DND-41 (cell line): ENCODE measurements at places on chromosomes 16 and 17.

- peaks cover 40% of the 10 kb centered on the region for H3K36me3 ChIP-seq
- H3K27me3 ChIP-seq, result no peaks in the 10 kb centered on the region
- DNase-seq, result no peak
- no peak overlapping the region for H3K4me3 ChIP-seq
- no peak overlapping the region for H3K27ac ChIP-seq
Observed at GRCh38 chr17:82394278-82394677, 22.7 kb downstream of the UTS2R start.

DNA sequence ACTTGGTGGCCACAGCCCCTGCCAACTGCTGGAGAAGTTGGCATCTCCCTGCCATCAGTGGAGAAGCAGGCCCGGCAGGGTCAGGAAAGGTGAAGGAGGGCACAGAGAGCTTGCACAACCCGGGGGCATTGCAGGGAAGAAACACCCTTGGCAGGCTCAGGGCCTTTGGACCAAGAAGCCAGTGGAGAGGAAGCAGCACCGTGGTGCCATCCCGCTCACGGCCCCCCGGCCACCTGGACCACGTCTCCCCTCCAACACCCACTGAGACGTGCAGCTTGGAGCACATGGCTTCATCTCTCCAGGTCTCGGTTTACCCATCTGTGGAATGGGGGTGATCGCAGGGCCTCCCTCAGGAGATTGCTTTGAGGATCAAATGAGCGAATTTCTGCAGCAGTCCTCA, 158.1 kb downstream of the RBFOX3 start:
- H3K4me3 ChIP-seq, result no peak overlapping the region
- H3K27ac ChIP-seq, result no peak overlapping the region
- no peak for DNase-seq
- no peaks in the 10 kb centered on the region for H3K4me1 ChIP-seq

DNA sequence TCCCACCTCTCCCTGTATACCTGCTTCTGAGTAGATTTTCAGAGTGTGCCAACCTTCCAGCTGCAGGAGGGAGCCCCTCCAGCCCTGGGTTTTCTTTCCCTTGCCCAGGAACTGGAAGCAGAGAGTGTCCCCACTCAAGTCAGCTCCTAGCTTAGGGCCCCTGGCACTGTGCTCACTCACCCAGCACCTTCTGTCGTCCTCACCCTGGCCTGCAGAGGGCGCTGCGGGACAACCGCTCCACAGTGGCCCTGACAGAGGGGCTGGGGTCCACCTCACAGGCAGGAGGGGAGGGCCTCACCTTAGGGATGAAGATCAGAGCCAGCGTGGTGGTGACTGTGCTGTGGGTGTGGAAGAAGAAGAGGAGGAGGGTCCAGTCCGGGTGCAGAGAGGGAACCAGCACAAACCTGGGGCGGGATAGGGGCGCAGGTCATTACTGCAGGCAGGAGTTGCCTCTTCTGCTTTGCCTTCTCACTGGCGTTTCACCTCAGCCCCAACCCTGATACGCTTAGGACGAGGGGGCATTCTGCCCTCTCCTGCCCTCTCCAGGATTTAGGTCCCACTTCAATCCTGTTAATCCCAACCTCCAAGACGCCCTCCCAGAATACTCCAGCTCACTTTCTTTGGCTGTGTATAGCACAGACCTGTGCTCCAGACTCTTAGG, 10.0 kb downstream of the GPR179 start:
- peak; percentile 67 for DNase-seq
- no peak overlapping the region for H3K27ac ChIP-seq
- no peaks in the 10 kb centered on the region for H3K36me3 ChIP-seq
- H3K4me3 ChIP-seq, result no peak overlapping the region

GRCh38 chr17:6823011-6823442, 8.5 kb downstream of the TEKT1 start:
- H3K27me3 ChIP-seq, result no peaks in the 10 kb centered on the region
- H3K36me3 ChIP-seq, result no peaks in the 10 kb centered on the region
- no peak overlapping the region for H3K27ac ChIP-seq
- H3K4me3 ChIP-seq, result no peak overlapping the region

DNA sequence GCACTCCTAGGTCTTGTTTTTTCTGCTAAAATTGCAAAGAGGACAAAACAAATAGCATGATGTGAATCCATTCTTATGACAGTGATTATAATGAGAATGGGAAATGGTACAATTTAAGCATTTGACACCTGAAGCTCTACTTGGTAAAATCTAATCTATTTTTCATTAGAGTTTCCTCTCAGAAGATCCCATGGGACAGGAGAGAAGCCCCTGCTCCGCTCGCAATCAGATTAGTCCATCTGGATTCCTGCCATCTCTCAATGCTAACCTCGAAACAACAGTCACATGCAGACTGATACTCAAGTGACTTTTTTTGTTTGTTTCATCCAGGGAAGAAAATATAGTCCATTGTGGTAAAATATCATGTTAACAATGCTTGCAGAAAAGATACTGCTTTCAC, 107.4 kb upstream of the TOM1L1 start:
- H3K36me3 ChIP-seq, result no peaks in the 10 kb centered on the region
- H3K27ac ChIP-seq, result no peak overlapping the region
- no peak overlapping the region for H3K4me3 ChIP-seq
- DNase-seq, result no peak

GRCh38 chr16:83803811-83804210, 4.0 kb upstream of the HSBP1 start:
- DNase-seq, result no peak
- H3K36me3 ChIP-seq, result peaks cover 1% of the 10 kb centered on the region; the same call in 1 of the 2 replicates
- no peak overlapping the region for H3K4me3 ChIP-seq
- peaks cover 11% of the 10 kb centered on the region for H3K4me1 ChIP-seq
- peaks cover 3% of the 10 kb centered on the region for H3K27me3 ChIP-seq

DNA sequence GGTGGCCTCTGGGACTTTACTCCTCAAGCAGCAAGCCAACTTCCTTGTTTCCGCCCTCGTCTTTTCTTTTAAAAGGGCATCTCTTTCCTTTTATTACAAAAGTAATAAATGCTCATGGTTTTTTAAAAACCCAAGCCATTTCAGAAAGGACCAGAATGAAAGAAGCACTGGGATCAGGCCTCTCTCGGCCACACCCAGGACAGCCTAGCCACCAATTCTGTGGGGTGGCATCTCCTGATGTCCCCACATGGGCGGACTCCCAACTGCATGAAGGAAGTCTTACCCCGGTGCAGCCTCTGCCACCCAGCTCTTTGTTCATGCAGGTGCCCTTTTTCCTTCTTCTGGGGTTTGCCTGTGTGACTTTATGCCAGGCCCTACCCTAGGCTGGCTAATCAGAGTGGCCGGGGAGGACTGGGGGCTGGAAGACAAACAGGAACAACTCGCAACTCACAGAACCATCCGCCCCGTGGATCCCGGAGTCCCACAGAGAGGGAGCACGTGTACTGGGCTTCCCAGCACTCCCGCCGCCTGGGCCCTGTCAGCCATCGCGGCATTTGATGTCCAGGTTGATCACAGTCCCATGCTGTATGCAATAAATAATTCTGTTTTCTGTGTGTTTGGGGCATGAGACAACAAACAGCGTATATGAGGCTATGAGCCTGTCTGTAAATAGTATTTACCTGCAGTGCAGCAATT, 2.6 kb upstream of the RASD1 start:
- 0 out of 2 replicates have a peak overlapping the region, but pooled peaks have one; percentile 54 for H3K27ac ChIP-seq
- no peak for DNase-seq
- no peaks in the 10 kb centered on the region for H3K27me3 ChIP-seq
- H3K4me1 ChIP-seq, result no peaks in the 10 kb centered on the region
- peaks cover 26% of the 10 kb centered on the region for H3K36me3 ChIP-seq

DNA sequence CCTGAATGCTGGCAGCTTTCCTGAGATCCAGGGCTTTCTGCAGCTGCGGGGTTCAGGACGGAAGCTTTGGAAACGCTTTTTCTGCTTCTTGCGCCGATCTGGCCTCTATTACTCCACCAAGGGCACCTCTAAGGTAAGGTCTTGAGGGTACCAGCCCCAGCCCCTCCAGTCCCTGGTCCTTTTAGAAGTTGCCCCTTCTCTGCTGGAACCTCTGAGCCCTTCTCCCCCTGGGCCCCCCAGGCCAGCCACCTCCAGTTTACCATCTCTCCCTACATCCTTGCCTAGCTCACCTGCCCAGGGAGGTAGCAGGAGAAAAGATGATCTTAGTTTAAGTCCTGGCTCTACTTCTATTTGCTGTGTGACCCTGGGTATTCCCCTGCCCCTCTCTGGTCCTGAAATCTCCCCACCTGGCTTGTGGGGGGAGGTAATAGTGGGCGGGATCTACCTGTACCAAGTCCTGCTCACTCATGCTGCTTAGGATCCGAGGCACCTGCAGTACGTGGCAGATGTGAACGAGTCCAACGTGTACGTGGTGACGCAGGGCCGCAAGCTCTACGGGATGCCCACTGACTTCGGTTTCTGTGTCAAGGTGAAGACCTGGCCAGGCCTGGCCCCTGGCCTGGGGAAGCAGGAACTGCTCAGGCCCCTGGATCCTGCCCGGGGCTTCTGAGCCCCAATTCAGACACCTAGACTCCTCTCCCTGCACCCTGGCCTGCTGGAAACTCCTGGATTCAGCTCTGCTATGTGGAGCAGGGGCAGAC, 6.5 kb downstream of the GRB7 start:
- H3K27ac ChIP-seq, result no peak overlapping the region
- no peak for DNase-seq
- no peaks in the 10 kb centered on the region for H3K27me3 ChIP-seq
